ENCODE measurements at places on chromosomes 2 and 18.

DNA sequence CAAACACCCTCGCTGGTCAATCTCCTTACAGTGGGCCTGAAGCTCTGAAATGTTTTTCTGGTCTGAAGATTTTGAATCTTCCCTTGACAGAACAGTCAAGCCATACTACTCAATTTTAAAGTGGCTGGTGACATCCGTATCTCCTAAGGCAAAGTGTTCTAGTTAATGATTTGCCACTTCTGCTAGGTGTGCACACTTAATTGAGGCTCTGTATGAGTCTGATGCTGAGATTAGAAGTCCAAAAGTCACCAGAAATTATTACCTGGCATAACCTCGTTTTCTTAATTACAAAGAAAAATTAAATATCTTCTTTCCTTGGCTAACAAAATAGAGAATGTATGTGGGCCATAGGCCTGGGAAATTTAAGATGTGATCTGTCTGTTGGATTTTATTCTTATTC, 104.1 kb downstream of the DPP10 start:
- DNase-seq = no peak

DNA sequence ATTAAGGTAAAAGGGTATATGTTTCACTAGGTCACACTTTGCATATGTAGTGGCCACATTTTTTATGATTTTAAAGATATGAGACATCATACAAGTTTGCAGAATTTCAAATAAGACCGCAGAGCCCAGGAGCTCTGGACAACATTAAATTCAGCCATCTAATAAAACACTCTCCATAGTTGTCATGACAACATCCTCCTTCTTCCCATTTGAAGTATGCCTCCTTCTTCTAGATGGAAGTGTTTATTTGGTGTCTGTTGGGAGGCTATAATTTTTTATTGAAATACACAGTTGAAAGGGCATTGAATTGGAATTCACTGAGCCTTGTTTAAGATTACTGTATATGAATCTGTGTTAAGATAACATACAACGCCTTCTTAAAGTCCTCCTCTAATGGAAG, 467.3 kb downstream of the CMPK2 start:
- no peak for DNase-seq

DNA sequence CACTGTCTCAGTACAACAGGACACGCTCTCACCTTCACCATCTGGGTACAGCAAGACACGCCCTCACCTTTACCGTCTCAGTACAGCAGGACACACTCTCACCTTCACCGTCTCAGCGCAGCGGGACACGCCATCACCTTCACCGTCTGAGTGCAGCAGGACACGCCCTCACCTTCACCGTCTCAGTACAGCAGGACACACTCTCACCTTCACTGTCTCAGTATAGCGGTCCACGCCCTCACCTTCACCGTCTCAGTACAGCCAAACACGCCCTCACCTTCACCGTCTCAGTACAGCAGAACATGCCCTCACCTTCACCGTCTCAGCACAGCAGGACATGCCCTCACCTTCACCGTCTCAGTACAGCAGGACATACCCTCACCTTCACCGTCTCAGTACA, 109.9 kb upstream of the CTDP1 start:
- no peak for DNase-seq

DNA sequence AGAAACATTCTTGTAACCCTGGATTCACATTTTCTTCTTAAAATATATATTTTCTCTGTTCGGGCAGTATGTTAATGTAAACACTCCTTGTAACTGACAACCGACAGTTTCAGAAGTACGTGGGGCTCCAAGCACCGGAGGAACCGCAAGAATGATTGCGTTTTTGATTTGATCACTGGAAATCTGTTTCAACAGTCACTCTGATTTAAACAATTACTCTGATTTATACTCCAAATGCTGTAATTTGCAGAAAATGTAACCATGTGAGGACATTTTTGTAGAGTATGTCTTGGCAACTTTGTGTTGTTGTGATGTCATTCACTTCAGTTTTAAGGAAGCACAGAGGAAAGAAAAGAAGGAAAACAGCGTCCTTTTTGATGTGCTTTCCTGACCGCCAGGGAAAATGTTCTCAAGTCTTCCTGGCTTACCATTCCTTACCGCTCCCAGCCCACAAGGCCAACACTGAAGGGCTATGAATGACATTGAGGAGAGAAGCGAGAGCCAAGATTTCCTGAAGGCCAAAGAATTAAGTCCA, 77.7 kb downstream of the APOB start:
- no peak for DNase-seq

- DNase-seq = no peak
Observed at GRCh38 chr2:51859260-51859659, 827.3 kb upstream of the NRXN1 start.

DNA sequence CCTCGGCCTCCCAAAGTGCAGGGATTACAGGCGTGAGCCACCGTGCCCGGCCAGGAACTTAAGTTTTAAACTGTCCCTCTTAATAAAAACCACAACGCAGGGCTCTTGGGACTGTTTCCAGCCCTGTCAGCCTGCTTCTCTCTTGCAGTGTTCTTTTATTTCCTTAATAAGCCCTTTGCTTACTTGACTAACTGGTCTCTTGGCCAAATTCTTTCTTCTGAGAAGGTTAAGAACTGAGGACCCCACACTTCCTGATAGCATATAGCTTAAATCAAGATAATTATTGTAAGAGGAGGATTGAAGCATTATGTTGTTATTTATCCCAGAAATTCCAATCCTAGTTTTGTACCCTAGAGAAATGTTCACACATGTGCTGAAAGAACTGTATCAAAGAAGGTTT, 128.2 kb upstream of the UXS1 start:
- no peak for DNase-seq

DNA sequence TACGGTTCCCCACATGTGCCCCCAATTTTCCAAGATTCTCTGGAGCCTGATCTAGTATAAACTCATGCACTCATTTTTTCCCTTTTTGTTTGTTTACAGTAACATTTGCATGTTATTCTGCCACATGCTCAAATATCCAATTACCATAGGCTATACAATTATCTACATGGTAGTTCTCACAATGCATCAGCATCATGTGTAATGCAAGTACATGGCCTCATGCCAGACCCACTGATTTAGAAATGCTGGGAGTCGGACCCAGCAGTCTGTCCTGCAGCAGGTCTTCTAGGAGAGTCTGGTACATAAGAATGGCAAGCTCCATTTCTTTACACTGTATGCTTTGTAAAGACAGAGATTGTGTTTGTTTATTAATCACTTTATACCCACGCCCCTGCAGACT, 107.7 kb downstream of the CBLN2 start:
- DNase-seq = no peak

DNA sequence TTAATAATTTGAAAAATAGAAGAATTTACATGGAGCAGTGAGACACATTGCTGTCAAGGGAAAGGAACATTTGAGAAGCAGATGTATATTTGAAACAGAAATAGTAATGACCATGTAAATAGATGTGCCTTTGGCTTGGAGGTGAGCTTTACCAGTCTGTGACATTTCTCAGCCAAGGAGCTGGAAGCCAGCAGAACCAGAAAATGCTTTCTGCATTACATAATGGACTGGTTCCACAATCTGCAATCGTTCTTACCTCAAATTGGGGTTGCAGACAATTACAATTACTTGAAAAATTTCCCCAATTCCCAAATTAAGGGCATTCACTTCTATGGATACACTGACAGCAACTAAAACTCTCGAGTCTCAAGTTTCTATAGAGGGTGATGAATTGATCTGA, 59.7 kb downstream of the HNMT start:
- DNase-seq = no peak

DNA sequence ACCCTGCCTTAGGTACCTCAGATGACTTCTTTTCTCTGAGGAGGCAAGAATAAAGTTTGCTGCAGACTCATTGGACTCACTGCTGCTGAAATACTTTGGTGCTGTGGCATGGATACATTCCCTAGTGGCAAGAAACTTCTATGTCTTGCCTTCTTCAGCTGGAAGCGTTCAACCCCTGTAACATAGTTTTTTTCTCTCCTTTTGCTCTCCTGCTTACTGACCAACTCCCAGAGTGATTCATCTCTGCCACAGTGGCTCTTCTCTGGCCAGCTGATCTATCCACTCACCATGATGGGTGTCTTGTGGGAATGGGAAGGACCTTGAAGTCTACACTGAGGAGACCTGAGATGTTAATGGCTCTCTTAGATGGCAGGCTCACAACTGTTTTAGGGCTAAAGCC, 309.3 kb upstream of the LRRTM4 start:
- DNase-seq = no peak
